Central memory CD4-positive, alpha-beta T cell (primary cell): ENCODE measurements at places on chromosomes 1 and 21.

- no peak for DNase-seq
Measured at GRCh38 chr21:38511198-38511597, 12.9 kb upstream of the ERG start.

GRCh38 chr1:32351399-32352238 is 10.7 kb downstream of the FAM229A start:
- DNase-seq, result peak; percentile 89

GRCh38 chr1:86779308-86780191 is 75.2 kb downstream of the SH3GLB1 start:
- DNase-seq, result no peak

- no peak for DNase-seq
Measured at GRCh38 chr1:18631496-18632217, 1.0 kb downstream of the PAX7 start.

DNA sequence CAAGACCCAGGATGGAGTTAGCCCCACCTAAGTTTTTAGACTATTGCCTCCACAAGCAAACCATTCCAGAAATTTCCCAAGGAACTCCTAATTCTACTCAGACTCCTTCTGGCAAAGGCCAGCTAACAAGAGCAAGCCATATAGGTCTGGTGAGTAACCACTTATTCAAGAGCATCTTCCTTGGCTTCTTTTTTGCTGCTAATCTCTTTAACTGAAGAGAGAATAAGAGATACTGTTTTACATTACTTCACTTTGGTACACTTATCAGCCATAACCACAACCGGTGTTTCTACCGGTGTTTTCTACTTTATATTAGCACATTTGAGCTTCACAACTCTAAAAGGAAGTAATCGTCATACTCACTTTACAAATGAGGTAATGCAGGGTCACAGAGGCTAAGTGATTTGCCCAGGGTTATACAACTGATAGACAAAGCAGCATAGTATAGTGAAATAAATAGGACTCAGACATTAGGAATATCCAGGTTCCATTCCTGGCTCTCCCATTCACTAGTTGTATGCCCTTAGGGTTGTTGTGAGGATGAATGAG is 1.7 kb upstream of the EPS15 start:
- peak; percentile 36 for DNase-seq

DNA sequence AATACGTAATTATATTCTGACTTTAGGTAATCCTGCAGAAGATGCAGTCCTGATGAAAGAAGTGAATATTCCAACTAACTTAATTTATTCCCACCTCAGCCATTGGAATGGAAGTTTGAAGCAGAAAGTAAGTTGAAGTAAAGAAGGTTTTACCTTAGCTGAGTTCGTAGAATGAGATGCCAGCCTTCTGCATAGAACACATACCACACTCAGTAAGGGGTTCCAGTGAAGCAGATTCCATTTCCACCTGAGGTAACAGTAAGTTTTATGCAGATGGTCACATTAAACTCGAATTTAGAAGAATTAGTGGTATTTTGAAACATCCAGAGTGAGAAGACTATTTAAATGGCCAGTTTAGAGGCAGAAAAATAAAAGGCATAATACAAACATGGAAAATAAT is 20.2 kb downstream of the RBM11 start:
- no peak for DNase-seq

GRCh38 chr1:1942753-1943656 is 23.9 kb upstream of the TMEM52 start:
- no peak for DNase-seq

- DNase-seq, result no peak
Measured at GRCh38 chr1:27361553-27361952, 5.2 kb downstream of the MAP3K6 start.

- DNase-seq, result no peak
Measured at GRCh38 chr1:78146205-78146771, 100.5 kb downstream of the GIPC2 start.

- DNase-seq, result no peak
Measured at GRCh38 chr1:84356881-84357280, 41.4 kb upstream of the DNASE2B start.
